Lung (tissue), 17 donors: ENCODE measurements at places on chromosomes 2 and 18. TPM values are rescaled to one million over a fixed set of nuclear protein-coding genes. Genes with fewer than 3 reads are reported as not detected.

NPHP1 gene
- 15.1 TPM for total RNA-seq

TMEFF2 gene
- total RNA-seq, result not detected

MFF gene
- 90.6 TPM for total RNA-seq

MGAT4A gene
- total RNA-seq, result 40.2 TPM

DNA sequence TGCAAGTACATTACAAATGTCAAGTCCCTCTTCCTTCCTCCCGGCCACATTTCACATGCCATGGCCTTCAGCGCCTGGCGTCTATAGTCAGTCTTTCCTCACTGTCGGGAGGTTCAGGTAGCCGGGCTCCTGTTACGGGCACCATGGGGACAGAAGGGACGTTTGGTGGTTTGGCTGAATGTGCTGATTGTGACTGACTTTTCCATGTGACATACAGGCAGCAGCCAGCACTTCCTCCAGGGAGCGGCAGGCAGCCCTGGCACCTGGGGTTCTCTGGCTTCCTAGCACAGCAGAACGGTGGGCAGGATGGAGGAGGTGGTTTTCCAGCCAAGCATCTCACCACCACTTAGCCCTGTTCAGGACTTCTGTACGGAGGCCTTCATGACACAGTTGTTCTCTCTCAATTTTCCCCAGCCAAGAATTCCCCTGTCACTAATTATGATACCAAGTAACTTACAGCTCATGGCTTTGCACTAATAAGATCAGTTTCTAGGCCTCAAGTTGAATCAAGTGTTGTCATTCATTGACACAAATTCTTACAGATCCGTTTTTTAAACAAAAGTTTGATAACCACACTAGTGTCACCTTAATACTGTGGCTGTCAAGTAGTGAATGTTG, 83.9 kb upstream of the REV1 start:
- no peaks in the 10 kb centered on the region for H3K27me3 ChIP-seq
- no peak overlapping the region for H3K4me3 ChIP-seq
- H3K36me3 ChIP-seq, result peaks cover 13% of the 10 kb centered on the region
- H3K27ac ChIP-seq, result no peak overlapping the region
- no peak for DNase-seq

- H3K36me3 ChIP-seq, result no peaks in the 10 kb centered on the region
- peaks cover 9% of the 10 kb centered on the region for H3K4me1 ChIP-seq
- H3K27me3 ChIP-seq, result no peaks in the 10 kb centered on the region
- no peak overlapping the region for H3K27ac ChIP-seq
- no peak for DNase-seq
Measured at GRCh38 chr2:236823041-236823629, 253.5 kb downstream of the ACKR3 start.

DNA sequence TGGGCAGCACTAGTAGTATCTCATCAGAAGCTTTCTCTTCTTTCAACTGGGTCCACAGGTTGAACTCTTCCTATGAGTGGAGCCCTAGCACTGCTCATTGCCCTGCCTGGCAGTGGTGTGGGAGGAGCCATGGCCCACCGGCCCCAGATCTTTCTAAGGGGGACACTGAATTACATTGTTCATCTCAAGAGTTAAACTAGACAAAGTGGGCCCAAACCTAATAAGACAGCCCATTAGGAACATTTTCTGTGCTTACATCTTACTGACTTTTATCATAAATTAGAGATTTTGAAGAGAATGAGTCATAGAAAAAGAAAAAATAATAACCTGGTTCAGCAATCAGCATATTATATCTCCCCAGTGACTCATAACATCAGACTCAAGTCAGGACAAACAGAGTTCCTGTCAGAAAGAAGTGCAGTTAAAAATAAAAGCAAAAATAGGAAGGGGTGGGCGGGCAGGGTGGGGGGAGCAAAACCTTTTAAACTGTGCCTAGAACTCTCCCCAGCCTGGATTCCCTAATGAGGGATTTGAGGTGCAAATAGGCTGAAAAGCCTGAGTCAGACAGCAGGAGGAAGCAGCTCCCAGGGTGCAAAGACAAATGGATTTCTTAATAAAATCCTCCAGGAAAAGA, 161.6 kb upstream of the TRIB2 start:
- no peaks in the 10 kb centered on the region for H3K36me3 ChIP-seq
- H3K27ac ChIP-seq, result no peak overlapping the region
- H3K27me3 ChIP-seq, result no peaks in the 10 kb centered on the region

DNA sequence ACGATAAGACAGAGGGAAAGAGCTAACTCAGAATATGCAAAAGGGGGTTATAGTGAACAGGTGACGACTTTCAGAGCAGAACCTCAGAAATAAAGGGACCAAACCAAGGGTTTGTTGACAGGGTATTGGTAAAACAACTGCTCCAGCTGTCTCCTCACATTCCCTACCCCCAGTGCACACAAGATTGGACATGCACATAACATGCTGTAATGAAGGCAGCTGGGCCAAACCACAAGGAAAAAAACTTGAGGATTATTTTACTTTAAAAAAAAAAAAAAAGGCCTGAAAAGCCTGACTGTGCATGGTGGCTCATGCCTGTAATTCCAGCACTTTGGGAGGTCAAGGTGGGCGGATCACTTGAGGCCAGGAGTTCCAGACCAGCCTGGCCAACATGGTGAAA, 3.5 kb downstream of the RBM43 start:
- no peak overlapping the region for H3K27ac ChIP-seq
- no peak for DNase-seq
- no peaks in the 10 kb centered on the region for H3K27me3 ChIP-seq
- H3K4me1 ChIP-seq, result peaks cover 5% of the 10 kb centered on the region
- no peak overlapping the region for H3K4me3 ChIP-seq

DNA sequence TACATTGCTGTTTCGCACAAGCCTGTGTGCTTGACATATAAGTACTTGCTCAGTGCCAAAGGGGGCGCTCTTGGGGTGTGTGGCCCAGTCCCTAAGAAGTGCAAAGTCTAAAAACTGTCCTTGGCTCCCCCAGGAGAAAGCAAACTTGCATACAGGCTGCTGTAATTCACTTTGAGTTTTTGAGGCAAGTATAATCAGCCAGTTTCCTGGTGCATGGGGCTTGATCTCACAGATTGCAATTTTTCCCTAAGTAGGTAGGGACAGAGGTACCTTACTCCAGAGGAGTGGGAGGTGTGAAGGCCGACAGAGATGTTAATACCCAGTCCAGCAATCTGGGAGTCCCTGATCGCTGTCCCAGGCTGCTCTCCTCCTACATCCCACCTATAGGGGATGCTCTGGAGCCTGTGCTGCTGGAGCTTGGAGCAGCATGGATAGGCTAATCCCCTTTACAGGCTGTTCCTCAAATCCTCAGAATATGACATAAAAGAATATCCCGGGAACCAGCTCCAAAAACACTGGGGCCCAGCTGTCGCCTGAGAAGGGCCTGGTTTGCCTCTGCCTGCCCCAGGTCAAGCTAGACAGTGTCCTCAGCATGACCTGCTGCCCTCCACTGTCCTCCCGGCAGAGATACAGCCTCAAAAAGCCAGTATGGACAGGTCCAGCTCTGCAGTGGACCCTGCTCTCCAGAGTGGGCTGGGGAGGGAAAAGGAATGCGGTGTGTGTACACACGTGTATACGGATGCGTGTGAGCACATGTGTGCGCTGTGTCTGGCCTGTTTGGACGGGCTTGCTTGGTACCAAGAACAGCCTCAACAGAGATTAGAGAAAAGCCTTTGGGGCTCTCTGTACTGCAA, 136.5 kb upstream of the HAAO start:
- H3K4me1 ChIP-seq, result peaks cover 83% of the 10 kb centered on the region
- H3K36me3 ChIP-seq, result no peaks in the 10 kb centered on the region
- peak; percentile 41 for DNase-seq
- H3K27ac ChIP-seq, result peak overlapping the region; percentile 72

DNA sequence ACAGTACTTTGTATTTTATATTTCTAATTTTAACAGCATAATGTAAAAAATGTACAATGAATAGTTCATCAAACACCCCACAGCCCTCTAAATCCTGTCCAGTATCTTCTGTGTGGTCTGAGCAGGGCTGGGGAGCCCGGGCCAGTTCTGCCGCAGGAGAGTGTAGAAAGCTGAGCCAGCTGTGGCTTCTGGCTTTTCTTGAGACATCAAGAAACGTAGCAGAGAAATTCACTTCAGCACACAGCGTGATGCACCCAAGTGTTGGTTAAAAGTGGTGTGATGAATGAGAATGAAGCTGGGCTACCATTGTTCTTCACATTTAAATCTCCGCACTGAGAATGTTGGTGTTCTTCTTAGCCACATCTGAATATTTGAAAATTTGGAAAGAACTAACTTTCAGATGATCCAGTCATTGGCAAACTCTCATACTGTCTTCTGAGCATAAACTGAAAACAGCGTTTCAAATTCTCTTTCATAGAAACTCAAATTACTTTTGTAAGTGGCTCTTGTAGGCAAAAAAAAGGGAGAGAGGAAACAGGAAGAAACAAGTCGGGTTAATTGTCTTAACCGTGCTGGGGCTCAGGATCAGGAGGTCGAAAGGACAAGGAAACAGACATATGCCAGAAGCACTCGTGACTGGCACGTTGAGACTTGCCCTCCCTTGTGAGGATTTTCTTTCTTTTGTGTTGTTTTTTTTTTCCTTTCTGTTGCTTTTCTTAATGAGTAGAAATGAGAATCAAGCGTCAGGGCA, 23.4 kb upstream of the TMEM87B start:
- no peaks in the 10 kb centered on the region for H3K36me3 ChIP-seq
- H3K4me1 ChIP-seq, result no peaks in the 10 kb centered on the region
- no peaks in the 10 kb centered on the region for H3K27me3 ChIP-seq
- no peak overlapping the region for H3K4me3 ChIP-seq
- DNase-seq, result peak; percentile 46
- no peak overlapping the region for H3K27ac ChIP-seq

GRCh38 chr18:551404-552061, 28.6 kb upstream of the CETN1 start:
- H3K27ac ChIP-seq, result no peak overlapping the region
- H3K27me3 ChIP-seq, result no peaks in the 10 kb centered on the region
- peaks cover 8% of the 10 kb centered on the region for H3K4me1 ChIP-seq
- no peak for DNase-seq
- no peaks in the 10 kb centered on the region for H3K36me3 ChIP-seq

GRCh38 chr18:51884039-51884438, 456.0 kb upstream of the DCC start:
- DNase-seq, result no peak
- H3K4me3 ChIP-seq, result no peak overlapping the region
- H3K27me3 ChIP-seq, result no peaks in the 10 kb centered on the region
- H3K4me1 ChIP-seq, result no peaks in the 10 kb centered on the region

DNA sequence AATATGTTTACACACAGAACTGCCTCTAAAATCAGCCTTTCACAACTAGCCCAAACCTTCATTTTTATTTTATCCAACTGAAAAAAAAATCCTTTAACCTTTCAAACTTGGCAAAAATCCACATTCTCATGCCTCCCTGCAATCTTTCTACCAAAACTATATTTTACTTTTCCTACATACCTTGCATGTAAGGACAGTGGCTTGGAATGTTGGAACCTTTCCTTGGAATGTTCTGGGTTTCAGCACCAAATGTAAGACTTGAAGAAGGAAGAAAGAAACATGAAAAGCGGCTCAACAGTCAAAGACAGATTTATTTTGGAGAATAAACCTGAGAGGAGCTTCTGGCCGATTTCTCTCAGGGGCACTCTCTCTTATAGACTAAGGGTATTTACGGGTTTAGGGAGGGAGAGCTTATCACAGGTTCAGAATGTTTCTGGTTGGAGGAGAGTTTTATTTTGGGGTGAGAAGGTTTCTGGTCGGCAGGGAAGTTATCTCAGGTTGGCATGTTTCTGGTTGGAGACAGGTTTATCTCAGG, 79.7 kb downstream of the RRM2 start:
- no peak overlapping the region for H3K27ac ChIP-seq
- no peaks in the 10 kb centered on the region for H3K27me3 ChIP-seq
- DNase-seq, result no peak
- peaks cover 3% of the 10 kb centered on the region for H3K4me1 ChIP-seq

- H3K4me3 ChIP-seq, result no peak overlapping the region
- no peaks in the 10 kb centered on the region for H3K36me3 ChIP-seq
- DNase-seq, result peak; percentile 76
- H3K4me1 ChIP-seq, result no peaks in the 10 kb centered on the region
Measured at GRCh38 chr18:48914581-48915251, 36.0 kb downstream of the SMAD7 start.

DNA sequence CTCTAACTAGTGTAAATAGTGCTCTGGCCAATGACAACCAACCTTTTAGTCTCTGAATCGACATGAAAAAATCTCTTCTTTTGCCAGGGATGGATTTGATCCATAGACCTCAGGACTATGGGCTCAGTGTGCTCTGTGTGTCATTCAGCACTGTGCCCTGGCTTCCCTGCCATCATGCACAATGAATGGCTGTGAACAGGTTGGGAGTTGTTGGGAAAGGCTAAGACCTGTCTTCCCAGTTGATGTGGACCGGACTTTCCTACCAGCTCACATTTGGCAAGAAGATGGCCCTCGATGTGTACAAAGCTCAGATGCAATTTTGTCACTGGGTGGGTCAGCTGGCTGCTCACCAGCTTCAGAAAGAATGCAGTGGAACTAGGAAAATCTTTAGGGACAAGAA, 26.0 kb upstream of the ARHGAP25 start:
- no peak for DNase-seq
- no peaks in the 10 kb centered on the region for H3K27me3 ChIP-seq
- no peaks in the 10 kb centered on the region for H3K36me3 ChIP-seq
- H3K4me1 ChIP-seq, result no peaks in the 10 kb centered on the region

GRCh38 chr18:23072079-23072478, 63.2 kb upstream of the CABLES1 start:
- H3K27me3 ChIP-seq, result no peaks in the 10 kb centered on the region
- H3K4me3 ChIP-seq, result no peak overlapping the region
- H3K36me3 ChIP-seq, result no peaks in the 10 kb centered on the region
- no peak for DNase-seq

DNA sequence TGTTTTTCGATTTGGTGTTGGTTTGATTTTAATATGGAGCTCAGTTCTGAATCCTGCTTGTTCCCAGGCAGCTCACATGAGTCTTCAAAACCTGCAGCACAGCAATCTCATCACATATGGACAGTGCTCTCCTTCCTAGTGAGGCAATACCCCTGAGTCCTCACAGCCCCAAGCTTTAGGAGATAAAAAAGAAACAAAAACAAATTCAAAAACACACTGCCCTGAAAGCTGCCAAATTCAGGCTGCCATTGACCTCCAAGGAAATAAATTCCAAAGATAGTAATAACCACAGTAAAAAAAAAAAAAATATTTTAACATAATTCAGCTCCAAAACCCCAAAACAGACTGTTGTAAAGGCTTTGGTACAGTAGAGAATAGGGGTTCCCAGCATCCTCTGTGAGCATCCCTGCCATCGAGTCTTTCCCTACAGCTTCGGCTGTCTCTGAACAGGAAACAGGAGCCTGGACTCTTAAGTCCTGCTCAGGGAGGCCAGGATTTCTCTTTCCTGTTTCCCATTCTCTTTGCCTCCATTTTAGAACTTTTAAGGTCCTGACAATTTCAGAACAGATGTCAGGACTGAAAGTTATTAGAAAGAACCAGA, 14.7 kb upstream of the SP3 start:
- H3K4me3 ChIP-seq, result no peak overlapping the region
- no peaks in the 10 kb centered on the region for H3K27me3 ChIP-seq
- no peaks in the 10 kb centered on the region for H3K36me3 ChIP-seq
- DNase-seq, result peak; percentile 45

DNA sequence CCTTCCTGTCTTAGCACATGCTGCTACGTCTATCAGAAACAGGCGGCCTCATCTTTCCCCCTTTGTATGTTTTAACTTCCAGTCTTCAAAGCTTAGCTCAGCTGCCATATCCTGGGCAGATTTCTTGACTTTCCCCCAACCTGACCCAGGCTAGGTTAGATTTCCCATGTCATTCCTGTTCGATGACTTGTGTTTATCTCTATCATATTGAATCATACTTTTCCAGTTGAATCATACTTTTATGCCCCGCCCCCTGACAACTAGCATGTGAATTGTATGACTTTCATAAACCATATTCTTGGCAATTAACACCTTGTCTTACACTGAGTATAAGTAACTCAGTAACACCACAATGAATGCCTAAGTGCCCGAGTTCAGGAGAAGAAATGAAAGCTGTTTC, 128.3 kb downstream of the CYRIA start:
- H3K36me3 ChIP-seq, result no peaks in the 10 kb centered on the region
- H3K4me1 ChIP-seq, result no peaks in the 10 kb centered on the region
- H3K4me3 ChIP-seq, result no peak overlapping the region
- no peak for DNase-seq
- no peaks in the 10 kb centered on the region for H3K27me3 ChIP-seq
- H3K27ac ChIP-seq, result no peak overlapping the region
